ENCODE measurements at places on chromosomes 5 and 9.

DNA sequence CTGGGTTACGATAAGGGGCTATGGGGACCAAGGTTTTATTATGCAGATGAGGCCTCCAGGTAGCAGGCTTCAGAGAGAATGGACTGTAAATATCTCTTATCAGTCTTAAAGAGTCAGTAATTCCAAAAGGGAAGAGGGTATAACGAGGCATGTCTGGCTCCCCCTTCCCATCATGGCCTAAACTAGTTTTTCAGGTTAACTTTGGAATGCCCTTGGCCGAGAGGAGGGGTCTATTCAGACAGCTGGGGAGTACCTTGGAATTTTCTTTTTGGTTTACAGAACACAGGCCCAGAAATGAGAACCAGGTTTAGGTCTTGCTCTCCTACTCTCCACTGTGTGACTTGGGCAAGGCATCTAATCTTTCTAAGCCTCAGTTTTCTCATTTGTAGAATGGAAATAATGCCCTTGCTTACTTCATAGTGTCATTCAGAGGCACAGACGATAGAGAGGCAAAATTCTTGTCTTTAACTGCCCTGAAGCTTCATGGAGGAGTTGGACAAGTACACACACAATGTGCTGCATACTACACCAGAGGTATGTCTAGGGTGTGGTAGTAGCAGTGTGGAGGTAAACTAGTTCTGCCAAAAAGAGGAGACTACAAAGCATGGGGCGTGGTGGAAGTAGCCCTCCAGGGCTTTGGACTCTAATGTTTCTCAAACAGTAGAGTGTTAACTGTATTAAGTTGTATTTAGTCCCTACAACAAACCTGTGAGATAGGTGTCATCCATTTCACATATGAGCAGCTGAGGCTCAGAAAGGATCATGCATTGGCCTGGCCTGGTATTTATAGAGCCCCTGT is 45.5 kb downstream of the IRF1 start:
- DNase-seq, result no peak

GRCh38 chr9:136791516-136792276 is 552 bp downstream of the TMEM141 start:
- DNase-seq, result no peak

DNA sequence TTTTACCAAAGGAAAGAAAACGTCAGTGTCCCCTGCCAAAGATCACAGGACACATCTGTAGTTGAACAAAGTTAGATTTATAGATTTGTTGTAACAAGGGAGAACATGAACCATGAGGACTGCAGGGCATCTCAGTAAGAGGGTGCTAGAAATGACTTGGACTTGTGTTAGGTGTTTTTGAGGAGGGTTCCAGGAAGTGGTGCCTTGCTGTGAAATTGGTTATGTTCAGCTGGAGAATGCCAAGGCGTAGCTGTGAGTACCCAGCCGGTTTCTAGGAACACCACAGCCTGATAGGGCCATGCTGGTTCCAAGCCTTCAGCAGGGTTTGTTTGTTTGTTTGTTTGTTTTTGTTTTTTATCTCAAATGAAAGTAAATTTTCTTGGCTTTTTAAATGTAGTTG is 5.3 kb downstream of the SPEF2 start:
- no peak for DNase-seq

GRCh38 chr9:103574056-103574455 is 520.1 kb upstream of the SMC2 start:
- DNase-seq, result no peak

DNA sequence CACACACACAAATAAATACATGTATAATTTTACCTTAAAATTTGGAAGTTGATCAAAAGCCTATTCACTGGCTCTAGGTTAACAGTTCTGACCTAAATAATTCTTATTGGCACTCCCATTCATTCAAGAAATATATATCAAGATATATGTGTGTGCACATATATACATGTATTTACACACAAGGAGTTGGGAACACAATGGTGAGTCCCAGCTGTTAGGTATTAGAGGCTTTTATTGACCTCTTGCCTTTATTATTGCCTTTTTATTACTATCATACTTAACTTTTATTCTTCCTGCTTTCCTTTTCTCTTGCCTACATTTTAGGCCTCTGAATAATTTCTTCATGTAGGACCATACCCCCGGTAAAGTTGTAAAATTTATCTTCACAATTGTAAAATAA is 25.0 kb downstream of the CCDC152 start:
- DNase-seq, result no peak

DNA sequence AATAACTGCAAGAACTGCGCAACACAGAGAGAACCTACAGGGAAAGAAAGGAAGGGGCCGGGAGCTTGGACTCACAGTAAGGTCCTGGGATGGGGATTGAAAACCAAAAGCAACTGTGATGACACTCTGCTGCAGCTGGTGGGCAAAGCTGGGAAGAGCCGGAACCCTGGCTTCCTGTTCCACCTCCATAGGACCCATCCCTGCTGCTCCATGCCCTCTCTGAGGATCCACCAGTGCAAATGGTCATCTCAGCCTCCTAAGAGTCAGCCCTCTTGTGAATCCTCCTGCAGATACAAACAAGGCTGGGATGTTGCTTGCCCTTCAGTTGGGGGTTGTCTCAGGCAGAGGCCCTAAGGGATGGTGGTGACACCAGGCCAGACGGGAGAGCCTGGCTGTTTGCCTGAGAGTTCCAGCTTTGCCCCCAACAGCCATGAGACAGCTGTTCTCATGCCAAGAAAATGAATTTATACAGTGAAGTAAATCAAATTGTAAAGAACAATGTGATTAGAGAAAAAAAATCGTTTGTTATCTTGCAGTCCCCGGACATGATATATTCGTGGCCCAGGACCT is 90.8 kb downstream of the TENT4A start:
- DNase-seq, result no peak

DNA sequence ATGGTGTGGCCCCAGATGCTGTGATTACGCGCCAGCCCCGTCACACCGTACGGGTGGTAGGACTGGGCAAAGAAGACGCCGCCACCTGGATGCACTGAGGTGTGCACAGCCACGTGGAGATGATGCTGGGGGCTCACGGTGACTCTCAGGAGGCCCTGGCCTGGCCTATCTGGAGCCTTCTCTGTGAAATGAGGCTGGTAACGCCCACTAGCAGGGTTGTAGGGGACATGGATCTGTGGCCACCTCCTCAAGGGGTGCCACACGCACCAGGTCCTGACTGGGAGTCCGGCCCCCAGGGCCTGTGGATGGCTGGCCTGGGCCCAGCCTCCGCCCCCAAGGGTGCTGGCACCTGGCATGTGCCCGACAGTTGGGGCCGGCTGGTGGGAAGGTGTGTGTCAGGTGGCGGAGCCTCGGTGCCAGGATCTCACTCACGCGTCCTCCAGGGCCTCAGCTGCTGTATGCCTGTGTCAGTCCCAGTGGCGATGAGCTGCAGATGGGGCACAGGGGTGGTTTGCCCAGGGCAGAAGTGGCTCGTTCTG is 32.4 kb downstream of the NEK6 start:
- no peak for DNase-seq

- DNase-seq, result no peak
These were observed 347.8 kb downstream of the EFNA5 start for GRCh38 chr5:107322936-107323335.

GRCh38 chr9:136203408-136204144 is 1.4 kb downstream of the LHX3 start:
- DNase-seq, result no peak
